ENCODE measurements at places on chromosomes 1 and 21.

GRCh38 chr1:223479718-223480425, 86.7 kb downstream of the CCDC185 start:
- DNase-seq: no peak

DNA sequence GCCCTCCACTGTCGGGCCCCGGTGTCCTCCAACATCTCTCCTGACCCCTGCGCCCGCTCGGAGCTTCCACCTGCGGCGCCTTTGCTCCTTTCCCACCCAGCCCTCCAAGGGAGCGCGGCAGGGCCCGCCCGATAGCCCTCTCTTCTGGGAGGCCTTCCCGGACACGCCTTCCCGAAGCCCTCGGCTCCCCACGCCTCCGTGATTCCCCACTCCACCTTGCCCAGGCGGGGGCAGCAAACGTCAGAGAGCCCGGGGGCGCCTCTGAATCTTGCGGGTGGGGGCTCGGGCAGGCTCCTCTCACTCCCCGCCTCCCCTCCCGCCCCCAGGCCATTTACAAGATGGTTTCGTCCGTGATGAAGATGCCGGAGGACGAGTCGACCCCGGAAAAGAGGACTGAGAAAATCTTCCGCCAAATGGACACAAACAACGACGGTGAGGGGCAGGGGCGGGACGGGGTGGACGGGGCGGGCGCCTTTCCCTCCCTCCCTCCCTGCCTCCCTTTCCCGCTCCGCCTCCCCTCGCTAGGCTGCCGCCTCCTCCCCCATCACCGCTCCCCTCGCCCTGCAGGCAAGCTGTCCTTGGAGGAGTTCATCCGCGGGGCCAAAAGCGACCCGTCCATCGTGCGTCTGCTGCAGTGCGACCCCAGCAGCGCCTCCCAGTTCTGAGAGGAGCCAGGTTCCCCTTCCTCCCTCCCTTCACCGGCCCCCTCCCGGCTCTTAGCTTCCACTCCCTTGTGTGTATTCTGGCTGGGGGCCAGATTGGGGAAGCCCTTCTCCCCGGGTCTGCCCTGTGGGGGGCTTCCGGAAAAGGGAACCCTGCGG, 7.1 kb downstream of the HPCA start:
- DNase-seq: peak; percentile 75

DNA sequence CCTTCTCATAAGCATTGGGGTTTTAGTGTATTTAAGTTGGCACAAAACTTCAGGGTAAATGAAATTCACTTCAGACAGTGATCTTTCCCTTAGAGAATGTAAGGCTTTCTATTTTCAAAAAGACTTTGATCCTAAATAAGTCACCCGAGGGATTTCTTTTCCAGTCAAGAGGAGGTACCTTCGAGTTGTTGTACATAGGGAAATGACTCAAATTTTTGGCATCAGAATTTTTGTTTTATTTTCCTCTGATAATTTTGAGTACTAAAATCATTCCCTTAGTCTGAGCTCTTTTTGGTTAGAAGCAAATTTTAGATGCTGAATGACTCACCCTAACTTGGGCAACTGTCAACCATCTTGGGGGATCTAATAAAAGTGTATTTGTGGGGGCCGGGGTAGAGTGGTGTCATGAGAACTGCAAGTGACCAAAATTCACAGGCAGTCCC, 193.9 kb downstream of the DHRS3 start:
- DNase-seq: no peak

- no peak for DNase-seq
Measured at GRCh38 chr1:11180342-11180744, 8.8 kb upstream of the ANGPTL7 start.

- DNase-seq: no peak
Measured at GRCh38 chr1:241605146-241605805, 34.9 kb downstream of the CHML start.

GRCh38 chr1:206924592-206925105, 2.9 kb upstream of the FCMR start:
- no peak for DNase-seq

DNA sequence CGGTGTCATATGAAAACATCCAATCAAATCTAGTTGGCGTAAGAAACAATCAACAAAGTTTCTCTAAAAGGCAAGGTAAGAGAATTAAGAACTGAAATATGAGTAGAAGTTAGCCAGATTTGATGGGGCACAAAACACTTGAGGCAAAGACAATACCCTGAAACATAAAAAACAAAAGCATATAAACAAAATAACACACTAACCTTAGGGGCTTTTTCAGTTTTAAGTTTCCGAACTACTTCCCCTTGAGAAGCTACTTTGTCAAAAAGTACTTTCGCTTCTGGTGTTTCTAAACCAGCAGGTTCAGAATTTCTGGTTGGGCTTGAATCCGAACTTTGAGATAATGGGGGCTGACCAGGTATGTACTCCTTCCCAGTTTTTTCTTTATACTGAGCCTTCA, 57.9 kb downstream of the EPRS1 start:
- no peak for DNase-seq

- no peak for DNase-seq
Measured at GRCh38 chr1:17194615-17195528, 10.1 kb upstream of the PADI1 start.

DNA sequence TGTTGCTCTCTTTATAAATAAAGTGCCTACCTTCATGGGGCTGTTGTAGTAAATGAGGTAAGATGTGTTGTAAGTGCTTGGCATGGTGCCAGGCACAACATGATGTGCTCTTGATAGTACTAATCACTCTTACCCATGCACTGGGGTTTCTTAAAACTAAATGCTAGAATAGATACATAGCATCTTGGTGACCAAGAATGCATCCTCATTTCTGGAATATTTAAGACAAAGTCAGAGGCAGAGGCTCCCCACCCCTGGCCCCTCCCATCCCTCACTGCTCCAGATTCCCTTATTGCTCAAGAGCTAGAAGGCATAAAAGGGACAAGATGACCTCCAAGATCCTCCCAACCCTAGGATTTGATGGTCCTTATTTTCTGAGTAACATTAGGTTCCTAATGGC, 61.3 kb downstream of the GLUL start:
- no peak for DNase-seq

GRCh38 chr1:110460253-110461220, 9.6 kb downstream of the PROK1 start:
- DNase-seq: peak; percentile 86

GRCh38 chr1:42418516-42418915, 37.3 kb downstream of the ZMYND12 start:
- DNase-seq: no peak

DNA sequence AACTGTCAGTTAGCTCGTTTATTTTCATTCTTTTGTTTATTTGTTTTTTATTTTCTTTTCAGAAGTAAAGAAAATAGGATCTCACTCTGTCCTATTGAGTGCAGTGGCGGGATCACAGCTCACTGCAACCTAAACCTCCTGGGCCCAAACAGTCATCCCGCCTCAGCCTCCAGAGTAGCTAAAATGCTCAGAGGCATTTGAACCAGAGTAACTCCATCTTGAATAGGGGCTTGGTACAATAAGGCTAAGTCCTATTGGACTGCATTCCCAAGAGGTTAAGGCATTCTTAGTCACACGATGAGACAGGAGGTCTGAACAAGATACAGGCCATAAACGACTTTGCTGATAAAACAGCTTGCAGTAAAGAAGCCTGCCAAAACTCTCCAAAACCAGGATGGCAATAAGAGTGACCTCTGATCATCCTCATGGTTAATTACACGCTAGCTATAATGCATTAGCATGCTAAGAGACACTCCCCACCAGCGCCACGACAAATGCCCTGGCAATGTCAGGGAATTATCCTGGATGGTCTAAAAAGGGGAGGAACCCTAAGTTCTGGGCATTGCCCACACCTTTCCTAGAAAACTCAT, 13.1 kb upstream of the COP1 start:
- DNase-seq: no peak

- DNase-seq: no peak
Measured at GRCh38 chr21:17003258-17003615, 509.6 kb upstream of the CXADR start.

DNA sequence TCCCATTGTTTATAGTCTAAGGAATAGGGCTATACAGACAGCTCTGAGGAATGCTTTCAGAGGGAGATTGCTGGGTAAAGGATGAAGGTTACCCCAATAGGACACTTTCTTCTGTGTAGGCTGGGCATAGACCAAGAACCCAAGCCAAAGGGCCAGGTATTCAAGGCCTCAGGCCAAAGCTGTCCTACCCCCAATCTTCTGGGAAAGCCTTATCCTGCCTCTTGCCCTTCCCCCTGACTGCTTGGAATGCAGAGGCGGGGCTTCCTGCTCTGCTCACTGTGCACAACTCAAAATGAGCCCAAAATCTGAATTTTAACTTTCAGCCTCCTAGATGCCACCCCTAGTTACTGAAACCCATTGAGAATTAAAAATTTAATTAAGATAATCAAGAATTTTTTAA, 2.2 kb downstream of the OR10Z1 start:
- DNase-seq: no peak
